ENCODE measurements at places on chromosomes 16 and 17. TPM values are rescaled to one million over a fixed set of nuclear protein-coding genes. Genes with fewer than 3 reads are reported as not detected.

- DNase-seq, result no peak
Measured at GRCh38 chr17:49108318-49108717, 24.3 kb upstream of the B4GALNT2 start.

GRCh38 chr17:50508573-50509460, 578 bp downstream of the MYCBPAP start:
- no peak for DNase-seq

- DNase-seq, result no peak
Measured at GRCh38 chr16:7390974-7391373, 58.3 kb downstream of the RBFOX1 start.

The MNT gene
- 25.2 TPM for total RNA-seq

The SOCS7 gene
- 11.4 TPM for total RNA-seq

The SLC6A2 gene
- 0.09 TPM for total RNA-seq

The ZG16 gene
- 196 TPM for total RNA-seq

- no peak for DNase-seq
Measured at GRCh38 chr17:34154961-34155730, 99.9 kb upstream of the CCL2 start.

GRCh38 chr17:37742762-37743611, 1.9 kb downstream of the HNF1B start:
- DNase-seq, result peak; percentile 61

GRCh38 chr17:71748872-71749271, 371.9 kb upstream of the SOX9 start:
- no peak for DNase-seq

DNA sequence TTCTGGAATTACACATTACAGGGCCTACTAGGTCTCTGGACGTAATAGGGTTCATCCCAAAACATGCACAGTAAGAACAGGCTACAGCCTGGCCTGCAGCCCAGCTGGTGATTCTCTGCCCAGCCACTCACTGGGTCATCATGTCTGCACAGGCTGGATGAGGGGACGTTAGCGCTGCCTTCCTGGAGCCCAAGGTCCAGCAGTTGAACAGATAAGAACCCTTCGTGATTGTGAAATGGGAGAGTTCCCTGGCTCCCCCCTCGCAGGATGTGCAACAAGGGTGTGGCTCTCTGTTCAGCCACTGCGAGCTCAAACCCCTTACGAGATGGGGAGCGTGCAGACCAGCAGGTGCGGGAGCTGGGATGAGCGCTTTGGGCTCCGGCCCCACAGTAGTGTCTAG, 200.0 kb upstream of the CDH5 start:
- DNase-seq, result no peak

The C1QTNF8 gene
- total RNA-seq, result not detected

DNA sequence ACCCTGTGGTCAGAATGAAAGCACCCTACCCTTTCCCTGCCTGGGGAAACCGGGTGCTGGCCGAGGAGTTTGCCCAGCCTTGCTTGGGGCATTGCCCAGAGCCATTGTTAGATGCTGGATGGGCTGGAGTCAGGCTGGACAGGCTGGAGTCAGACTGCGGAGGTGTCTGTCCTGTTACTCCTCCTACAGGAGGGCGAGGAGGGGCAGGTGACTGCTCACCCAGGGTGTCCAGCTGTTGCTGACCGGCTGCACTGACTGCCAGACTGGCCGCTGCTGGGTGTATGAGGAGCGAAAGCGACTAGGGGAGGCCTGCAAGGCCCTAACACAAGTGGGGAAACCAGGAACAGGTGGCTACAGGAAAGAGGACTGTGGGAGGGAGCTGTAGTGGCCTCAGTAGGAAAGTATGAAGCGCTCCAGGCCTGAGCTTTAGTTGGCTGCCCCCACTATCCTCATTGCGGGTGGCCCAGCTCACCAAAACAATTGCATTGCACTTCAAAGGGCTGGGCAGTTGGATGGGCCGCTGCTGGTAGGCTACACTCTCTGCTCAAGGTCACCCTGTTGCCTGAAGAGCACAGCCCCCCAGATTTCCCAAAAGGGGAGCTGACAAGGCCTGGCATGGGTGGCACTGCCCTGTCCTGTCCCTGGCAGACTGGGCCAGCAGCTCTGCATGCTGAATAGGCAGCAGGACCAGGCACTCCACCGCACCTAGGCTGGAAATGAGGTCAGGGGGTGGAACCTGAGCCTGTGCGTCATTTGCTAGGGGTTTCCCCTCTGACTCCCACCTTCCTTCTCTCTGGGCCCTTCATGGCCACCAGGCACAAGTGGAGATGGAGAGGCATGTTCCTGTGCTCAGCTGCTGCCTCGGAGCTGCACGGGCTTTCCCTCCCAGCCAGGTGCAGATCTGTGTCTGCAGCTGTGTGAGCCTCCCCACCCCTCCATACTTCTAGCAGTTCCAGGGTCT, 18.4 kb downstream of the LDHD start:
- DNase-seq, result no peak

GRCh38 chr16:71352466-71352865, 6.1 kb upstream of the CALB2 start:
- DNase-seq, result no peak

- no peak for DNase-seq
Measured at GRCh38 chr16:4048481-4048880, 67.8 kb downstream of the ADCY9 start.

DNA sequence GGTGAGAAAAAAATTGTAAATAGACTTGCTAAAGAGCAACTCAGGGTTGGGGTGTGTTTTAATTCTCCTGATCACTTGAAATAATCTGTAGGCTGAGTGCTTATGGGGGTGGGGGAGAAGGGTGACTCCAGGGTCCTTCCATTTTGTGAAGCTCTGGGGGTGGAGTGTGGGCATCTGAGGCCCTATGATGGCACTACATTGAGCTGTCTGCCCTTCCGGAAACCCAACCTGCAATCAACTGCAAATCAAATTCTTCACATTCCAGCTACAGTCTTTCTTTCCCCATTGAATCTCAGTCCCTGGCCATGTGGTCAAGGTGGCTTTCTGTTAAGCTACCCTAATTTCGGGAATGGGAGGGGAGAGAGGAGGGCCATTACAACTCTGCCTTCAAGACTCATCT, 6.0 kb upstream of the CDC6 start:
- no peak for DNase-seq

GRCh38 chr16:64627288-64627687, 494.6 kb downstream of the CDH11 start:
- no peak for DNase-seq
